ENCODE measurements at places on chromosomes 11 and 22. TPM values are rescaled to one million over a fixed set of nuclear protein-coding genes. Genes with fewer than 3 reads are reported as not detected.

KCNJ5 gene
- 9.4 TPM for total RNA-seq

GRCh38 chr11:123681030-123681429 lies 26.6 kb upstream of the SCN3B start:
- peaks cover 3% of the 10 kb centered on the region for H3K27me3 ChIP-seq
- no peak for DNase-seq
- H3K4me1 ChIP-seq, result no peaks in the 10 kb centered on the region
- H3K27ac ChIP-seq, result no peak overlapping the region
- no peak overlapping the region for H3K4me3 ChIP-seq

DNA sequence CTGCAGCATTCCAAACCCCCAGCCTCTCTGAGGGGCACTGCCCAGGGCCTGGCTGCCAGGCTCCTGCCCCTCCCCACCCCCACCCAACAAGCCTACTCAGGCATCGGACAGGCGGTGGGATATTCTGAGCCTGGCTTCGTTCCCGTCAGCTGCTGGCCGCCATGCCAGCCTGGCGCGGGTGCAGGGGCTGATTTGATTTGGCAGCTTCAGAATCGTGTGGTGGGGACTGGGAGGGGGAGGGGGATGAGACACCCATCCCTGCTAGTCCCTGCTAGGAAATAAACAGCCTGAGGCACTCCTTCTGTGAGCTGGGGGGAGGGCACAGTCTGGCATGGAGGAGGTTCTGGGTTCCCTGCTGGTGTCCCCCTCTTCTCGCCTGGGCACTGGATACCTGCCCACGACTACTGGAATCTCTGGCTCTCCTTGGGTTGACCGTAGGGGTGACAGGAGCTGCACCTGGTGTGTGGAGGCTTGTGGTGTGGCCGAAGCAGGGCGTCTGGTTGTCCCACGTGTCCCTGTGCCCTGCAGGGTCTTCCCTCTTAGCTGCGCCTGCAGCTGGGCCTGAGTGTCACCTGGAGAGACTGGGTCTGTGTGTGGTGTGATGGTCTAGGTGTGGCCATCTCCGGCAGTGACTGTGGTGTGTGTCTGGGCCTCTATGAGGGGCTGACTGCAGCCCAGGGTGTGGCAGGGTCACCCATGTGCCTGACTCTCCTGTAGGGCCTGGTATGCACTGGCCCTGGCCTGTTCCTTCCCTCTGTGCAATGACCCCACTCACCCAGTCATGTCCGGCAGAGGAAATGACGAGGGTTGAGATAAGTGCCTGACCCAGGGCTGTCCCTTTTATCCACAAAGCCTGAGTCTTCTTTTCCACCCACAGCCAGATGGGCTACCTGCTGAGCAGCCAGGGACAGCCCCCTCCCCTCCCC lies 42.2 kb downstream of the PDE2A start:
- H3K27me3 ChIP-seq, result no peaks in the 10 kb centered on the region
- H3K4me1 ChIP-seq, result peaks cover 36% of the 10 kb centered on the region
- DNase-seq, result peak; percentile 74
- H3K4me3 ChIP-seq, result no peak overlapping the region
- H3K27ac ChIP-seq, result peak overlapping the region; percentile 83

GRCh38 chr11:115322553-115323203 lies 181.5 kb downstream of the CADM1 start:
- no peak overlapping the region for H3K4me3 ChIP-seq
- DNase-seq, result no peak
- H3K4me1 ChIP-seq, result peaks cover 6% of the 10 kb centered on the region
- no peak overlapping the region for H3K27ac ChIP-seq
- no peaks in the 10 kb centered on the region for H3K27me3 ChIP-seq
- H3K36me3 ChIP-seq, result no peaks in the 10 kb centered on the region

GRCh38 chr11:79363861-79364378 lies 76.9 kb downstream of the TENM4 start:
- no peak for DNase-seq
- H3K4me3 ChIP-seq, result no peak overlapping the region
- no peaks in the 10 kb centered on the region for H3K4me1 ChIP-seq
- H3K36me3 ChIP-seq, result no peaks in the 10 kb centered on the region
